ENCODE measurements at places on chromosomes 7 and 10. TPM values are rescaled to one million over a fixed set of nuclear protein-coding genes. Genes with fewer than 3 reads are reported as not detected.
A peak's percentile ranks its signal among the peaks of the same experiment; 100 is the strongest.

DNA sequence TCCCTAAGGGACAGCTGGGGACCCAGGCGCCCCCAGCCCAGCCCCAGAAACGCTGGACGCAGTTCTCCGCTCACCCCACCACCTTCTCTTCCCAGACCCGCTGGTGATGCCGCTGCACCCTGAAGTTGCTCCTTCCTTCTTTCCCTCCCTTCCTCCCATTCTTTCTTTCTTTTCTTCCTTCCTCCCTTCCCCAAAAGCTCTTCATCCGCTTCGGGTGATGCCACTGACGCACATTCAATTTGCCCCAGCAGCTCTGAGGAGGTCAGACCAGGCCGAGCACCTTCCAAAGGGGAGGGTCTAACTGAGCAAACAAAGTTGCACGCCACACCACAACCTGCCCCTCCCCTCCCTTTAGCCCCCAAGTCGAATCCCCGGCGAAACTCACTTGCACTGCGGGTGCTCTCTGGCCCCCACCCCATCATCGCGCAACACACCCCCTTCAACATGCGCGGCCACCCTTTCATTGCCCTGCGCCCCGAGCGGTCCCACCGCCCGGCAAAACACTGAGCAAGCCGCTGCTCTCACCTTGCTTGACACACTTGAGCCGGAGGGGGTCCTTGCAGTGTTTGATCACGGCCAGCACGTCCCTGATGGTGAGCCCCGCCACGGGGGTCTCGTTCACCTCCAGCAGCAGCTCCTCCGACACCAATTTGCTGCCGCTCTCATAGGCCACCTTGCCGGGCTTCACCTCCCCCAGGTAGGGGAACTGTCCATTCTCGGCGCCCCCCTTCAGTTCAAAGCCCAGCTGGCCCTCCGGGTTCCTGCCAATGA, 787 bp downstream of the MAGI2 start:
- H3K4me1 ChIP-seq, result peaks cover 3% of the 10 kb centered on the region
- H3K36me3 ChIP-seq, result no peaks in the 10 kb centered on the region
- H3K27ac ChIP-seq, result peak overlapping the region; percentile 80
- H3K4me3 ChIP-seq, result peak overlapping the region; percentile 46

SIRT1 gene
- polyA plus RNA-seq, result 16.5 TPM

- H3K4me3 ChIP-seq, result no peak overlapping the region
- no peak for DNase-seq
- no peaks in the 10 kb centered on the region for H3K27me3 ChIP-seq
- no peaks in the 10 kb centered on the region for H3K36me3 ChIP-seq
Measured at GRCh38 chr7:149853157-149853556, 15.0 kb downstream of the ZNF862 start.

- no peaks in the 10 kb centered on the region for H3K36me3 ChIP-seq
- DNase-seq, result no peak
- no peaks in the 10 kb centered on the region for H3K27me3 ChIP-seq
- no peak overlapping the region for H3K27ac ChIP-seq
- no peaks in the 10 kb centered on the region for H3K4me1 ChIP-seq
Measured at GRCh38 chr10:34449836-34450235, 365.3 kb downstream of the PARD3 start.

DPYSL4 gene
- 0.95 TPM for polyA plus RNA-seq

GRCh38 chr7:83996879-83997278, 197.7 kb downstream of the SEMA3A start:
- H3K27ac ChIP-seq, result no peak overlapping the region
- no peaks in the 10 kb centered on the region for H3K36me3 ChIP-seq
- no peak overlapping the region for H3K4me3 ChIP-seq
- no peak for DNase-seq
- H3K27me3 ChIP-seq, result no peaks in the 10 kb centered on the region
- no peaks in the 10 kb centered on the region for H3K4me1 ChIP-seq

DNA sequence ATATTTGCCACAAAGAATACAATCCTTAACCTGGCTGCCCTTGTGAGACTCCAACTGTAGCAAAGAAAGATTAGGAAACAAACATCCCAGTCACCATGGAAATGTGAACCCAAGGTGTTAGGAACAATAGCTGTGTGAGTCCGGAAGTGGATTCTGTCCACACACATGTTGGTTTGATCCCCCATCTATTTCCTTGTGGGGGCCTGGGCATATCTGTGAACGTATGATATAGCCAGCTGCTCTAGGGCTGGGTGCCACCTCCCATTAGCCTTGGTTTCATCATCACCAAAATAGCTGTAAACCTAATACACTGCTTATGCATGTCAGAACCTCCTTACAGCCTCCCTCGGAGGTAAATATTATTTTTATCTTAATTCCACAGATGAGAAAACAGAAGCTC, 26.4 kb downstream of the GRK5 start:
- H3K4me3 ChIP-seq, result no peak overlapping the region
- H3K36me3 ChIP-seq, result no peaks in the 10 kb centered on the region

DNA sequence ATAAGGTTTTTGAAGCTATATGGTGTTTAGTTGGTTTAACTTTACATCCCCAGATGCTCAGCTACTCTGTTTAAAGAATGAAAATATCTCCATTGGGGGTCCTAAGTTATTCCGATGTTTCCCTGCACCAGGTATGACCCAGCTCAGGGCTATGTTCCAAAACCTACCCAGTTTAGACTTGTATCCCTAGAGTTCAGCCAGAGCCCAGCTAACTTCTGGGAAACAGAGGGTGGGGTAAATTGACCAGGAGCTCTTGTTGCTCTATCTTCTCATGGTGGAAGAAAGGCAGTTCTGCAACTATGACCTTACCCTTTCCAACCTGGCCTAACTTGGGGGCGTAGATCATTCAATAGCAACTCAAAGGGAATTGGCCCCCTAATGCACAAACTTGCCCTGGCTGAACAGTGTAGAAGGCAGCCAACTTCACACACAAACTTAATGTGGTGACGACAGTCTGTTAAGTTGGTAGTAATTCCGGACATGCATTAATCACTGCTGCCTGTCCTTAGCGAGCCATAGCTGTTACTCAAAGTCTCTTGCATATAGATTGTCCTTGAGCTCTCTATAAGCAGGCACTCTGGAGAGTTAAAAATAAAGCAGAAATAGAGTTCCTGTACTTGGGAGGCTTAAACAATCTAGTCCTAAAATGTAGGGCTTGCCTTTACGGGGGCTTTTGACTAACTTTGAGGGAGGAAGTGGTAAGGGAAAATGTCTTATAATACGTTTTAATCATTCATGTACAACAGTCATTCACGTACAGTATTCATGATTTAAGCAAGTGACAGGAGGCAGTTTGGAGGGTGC, 5.3 kb upstream of the ZNRF2 start:
- H3K36me3 ChIP-seq, result no peaks in the 10 kb centered on the region
- no peak for DNase-seq
- H3K4me3 ChIP-seq, result no peak overlapping the region

EPO gene
- polyA plus RNA-seq, result 0.26 TPM

UFSP1 gene
- 2.0 TPM for polyA plus RNA-seq

TMEM270 gene
- polyA plus RNA-seq, result not detected

GRCh38 chr7:83365746-83366145, 203.1 kb upstream of the PCLO start:
- no peaks in the 10 kb centered on the region for H3K27me3 ChIP-seq
- H3K36me3 ChIP-seq, result no peaks in the 10 kb centered on the region
- no peak overlapping the region for H3K27ac ChIP-seq
- no peak overlapping the region for H3K4me3 ChIP-seq

DNA sequence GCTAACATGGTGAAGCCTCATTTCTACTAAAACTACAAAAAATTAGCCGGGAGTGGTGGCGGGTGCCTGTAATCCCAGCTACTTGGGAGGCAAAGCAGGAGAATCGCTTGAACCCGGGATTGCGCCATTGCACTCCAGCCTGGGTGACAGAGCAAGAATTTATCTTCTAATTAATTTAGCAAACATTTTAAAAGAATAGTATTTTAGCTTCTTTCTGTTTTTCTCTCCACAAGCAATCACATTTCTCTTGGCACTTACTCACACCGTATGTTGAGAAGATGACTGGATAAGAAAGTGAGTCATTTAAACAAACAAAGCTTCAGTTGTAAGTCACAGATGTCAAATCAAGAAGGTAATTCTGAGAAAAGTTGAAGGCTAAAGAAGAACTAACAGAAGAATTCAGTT, 264.0 kb downstream of the ARL4A start:
- H3K27me3 ChIP-seq, result no peaks in the 10 kb centered on the region
- no peak overlapping the region for H3K27ac ChIP-seq
- H3K36me3 ChIP-seq, result no peaks in the 10 kb centered on the region
- H3K4me3 ChIP-seq, result no peak overlapping the region

DNA sequence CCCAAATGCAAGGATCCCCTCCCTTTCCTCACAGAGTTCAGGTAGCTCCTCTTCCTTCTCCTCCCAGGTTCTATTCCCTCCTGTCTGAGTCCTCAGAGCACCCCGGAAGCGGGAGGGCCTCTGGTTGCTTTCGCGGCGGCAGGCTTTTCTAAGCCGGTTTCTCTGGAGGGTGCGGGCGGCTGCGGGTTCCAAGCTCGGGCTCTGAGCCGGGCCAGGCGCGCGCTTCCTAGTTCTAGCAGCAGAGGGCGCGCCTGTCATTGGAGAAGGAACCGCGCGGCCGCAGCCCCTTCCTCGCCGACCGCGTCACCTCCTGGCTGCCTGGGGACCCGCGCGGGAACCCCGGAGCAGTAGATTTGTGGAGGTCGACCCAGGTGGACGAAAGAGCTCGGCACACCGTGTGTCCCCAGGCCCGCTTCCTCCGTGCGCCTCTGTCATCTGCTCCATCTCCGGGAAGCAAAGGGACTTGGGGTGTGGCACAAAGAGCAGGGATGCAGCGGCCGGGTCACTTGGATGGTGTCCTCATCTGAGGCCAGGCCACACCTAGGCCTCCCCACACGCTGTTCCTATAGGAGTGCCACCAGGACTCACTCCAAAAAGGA, 389.0 kb upstream of the PODXL start:
- DNase-seq, result peak; percentile 87
- no peak overlapping the region for H3K4me3 ChIP-seq
- H3K27me3 ChIP-seq, result no peaks in the 10 kb centered on the region
- H3K36me3 ChIP-seq, result no peaks in the 10 kb centered on the region
- peaks cover 2% of the 10 kb centered on the region for H3K4me1 ChIP-seq

ECHS1 gene
- 93.7 TPM for polyA plus RNA-seq

DNA sequence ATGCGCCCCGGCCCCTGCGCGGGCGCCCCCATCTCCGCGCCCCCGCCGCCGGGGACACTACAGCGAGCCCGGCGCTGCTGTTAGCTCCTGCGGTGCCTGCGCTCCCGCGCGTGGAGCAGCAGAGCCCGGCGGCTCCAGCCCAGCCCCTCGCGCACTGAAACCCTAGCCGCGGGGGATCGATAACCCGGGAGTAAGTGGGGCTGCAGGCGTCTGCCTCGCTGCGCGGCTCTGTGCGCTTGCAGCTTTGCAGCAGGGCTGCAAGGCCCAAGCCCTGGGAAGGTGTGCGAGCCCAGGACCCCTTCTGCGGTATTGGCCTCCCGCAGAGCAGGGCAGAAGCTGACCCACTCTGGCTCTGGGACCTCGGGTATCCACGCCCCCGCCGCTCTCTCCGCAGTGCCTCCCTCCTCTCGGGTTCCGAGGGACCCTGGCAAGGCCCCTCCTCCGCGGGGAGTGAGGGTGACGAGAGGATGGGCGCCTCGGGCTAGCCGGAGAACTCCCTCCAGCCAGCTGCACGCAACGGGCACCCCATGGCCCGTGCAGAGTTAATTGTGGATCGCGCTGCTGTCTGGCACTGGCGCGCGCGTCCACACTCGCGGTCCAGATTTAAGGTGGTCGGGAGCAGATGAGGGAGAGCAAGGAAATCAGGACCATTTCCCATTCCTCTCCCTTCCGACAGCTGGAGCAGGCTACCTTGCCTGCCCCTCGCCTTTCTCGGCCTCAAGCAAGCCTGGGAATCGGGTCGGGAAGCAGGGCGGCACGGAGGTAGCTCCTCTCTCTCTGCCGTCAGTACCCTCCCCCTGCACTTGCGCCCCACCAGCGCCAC, 2.1 kb downstream of the SHH start:
- H3K27me3 ChIP-seq, result no peaks in the 10 kb centered on the region
- no peaks in the 10 kb centered on the region for H3K36me3 ChIP-seq
- no peak overlapping the region for H3K4me3 ChIP-seq
- H3K27ac ChIP-seq, result no peak overlapping the region
- H3K4me1 ChIP-seq, result no peaks in the 10 kb centered on the region

- no peak for DNase-seq
- H3K4me3 ChIP-seq, result no peak overlapping the region
Measured at GRCh38 chr10:103781329-103782061, 73.9 kb downstream of the SH3PXD2A start.

Data from aorta (tissue), 5 donors.